NCI-H82 (cell line): ENCODE measurements at places on chromosomes 6 and 20.
A peak's percentile ranks its signal among the peaks of the same experiment; 100 is the strongest.

GRCh38 chr6:126781582-126781981, 336.9 kb upstream of the RSPO3 start:
- peak; percentile 50 for DNase-seq

DNA sequence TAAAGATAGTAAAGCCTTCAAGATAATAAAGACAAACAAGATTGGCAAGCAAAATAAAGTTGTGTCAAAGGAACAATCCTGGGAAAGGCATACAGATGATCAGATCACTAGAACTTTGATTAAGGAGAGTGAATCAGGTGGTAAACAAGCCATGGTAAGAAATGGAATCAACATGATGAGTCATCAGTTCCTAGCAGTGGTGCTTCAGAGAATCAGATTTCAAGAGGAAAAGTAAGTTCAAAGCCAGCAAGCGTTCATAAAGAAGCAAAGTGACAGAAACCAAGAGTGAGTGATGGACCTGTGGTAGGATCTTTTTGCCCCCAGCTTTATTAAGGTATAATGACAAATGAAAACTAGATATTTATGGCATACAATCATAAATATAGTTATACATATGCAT, 340.4 kb downstream of the TPBG start:
- no peak for DNase-seq

DNA sequence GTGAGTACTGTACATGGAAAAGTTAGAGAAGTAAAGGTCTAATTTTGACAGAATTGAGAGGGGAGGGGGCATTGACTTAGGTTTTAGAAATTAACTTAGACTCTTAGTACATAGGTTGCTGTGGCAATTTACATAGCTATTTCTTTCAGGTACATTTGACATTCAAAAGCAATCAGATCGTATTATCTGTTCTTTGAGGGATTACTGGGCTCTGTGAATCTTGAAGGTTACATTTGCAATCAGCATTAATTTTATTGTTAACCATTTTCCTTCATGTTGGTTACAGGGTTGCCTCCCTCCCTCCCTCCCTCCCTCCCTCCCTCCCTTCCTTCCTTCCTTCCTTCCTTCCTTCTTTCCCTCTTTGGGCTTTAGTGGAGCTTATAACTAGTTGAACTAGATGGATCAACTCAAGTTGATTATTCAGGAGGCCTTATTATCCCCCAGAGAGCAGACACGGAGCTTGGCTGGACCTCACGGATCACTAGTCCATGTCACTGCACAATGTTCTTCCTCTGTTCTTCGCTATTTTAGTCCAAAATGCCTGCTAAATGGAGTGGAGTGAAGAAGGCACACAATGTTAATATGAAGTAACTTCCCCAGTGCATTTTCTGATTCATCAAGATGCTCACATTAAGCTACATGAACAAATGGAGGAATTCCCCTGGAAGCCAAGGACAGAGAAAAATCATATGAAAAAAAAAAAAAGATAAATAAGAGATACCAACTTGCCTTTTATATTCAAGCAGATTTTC, 87.8 kb downstream of the PLCB4 start:
- DNase-seq: no peak

GRCh38 chr20:37615340-37616109, 78.3 kb upstream of the CTNNBL1 start:
- DNase-seq: peak; percentile 82

- DNase-seq: peak; percentile 17
Observed at GRCh38 chr20:1341561-1342265, 12.8 kb upstream of the SDCBP2 start.

DNA sequence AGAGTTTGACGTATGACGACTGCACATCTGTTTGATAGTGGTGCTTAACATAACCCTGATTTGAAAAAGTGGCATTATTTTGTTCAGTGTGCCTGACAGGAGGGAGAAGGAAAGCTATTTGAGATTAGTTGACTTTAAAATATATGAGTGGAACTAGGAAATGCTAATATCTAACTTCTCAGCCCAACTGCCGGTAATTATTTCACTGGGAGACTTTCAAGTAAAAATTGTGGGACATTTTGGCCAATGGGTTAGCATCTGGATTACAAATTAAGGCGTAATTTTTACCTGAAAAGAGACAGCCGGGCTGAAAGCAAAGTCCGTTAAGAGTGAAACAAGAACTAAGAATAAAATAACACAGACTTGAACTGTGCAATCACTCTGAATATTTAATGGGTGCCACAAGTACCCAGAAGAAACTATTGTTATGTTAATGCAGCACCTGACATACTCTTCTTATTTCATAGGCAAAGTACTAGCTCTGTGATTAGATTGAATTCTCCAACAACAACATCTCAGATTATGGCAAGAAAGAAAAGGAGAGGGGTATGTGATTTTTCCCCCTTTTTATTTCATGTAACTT, 2.0 kb downstream of the HEY2 start:
- no peak for DNase-seq

DNA sequence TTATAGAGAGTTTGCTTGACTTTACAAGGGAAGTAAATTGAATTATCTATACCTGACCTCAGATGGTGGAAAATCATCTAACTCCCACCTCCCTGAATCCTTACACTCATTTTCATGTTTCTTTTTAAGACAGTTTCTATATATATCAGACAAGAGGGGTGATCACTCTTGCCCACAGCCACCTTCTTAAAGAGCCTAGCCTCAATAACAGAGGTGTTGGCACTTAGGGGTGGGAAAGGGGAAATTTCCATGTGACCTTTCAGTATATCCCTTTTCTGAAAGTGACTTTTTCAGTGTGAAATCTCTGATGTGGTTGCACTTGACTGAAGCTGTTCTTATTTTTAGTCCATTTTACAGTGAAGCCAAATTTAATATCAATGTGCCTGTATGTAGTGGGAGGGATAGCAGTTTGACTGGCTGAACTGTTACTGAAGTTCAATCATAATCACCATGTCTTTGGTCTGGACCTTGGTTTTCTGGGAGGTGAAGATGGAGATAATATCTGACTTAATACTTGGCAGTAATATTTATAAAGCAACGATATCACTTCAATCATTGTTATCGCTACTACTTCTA, 141.3 kb downstream of the MAP3K7 start:
- no peak for DNase-seq

- no peak for DNase-seq
Observed at GRCh38 chr6:4258733-4259132, 123.4 kb upstream of the ECI2 start.

DNA sequence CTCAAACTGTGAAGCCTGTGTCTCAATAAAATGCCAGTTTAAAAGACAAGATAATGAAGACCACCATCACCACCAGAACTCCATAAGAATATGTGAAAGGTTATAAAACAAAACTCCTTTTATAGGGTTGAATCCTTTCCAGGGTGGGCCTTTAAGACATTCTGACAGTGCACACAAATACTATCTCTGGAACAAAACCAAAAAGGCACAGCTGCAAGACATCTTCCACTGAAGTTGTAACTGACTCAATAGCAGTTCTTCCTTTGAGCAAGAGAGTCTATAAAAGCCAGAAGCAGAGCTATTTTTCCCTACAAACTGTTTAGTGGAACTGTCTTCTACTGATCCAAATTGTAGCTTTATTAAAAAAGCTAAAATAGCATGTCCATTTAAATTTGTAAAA, 81.6 kb downstream of the EPB41L2 start:
- no peak for DNase-seq

DNA sequence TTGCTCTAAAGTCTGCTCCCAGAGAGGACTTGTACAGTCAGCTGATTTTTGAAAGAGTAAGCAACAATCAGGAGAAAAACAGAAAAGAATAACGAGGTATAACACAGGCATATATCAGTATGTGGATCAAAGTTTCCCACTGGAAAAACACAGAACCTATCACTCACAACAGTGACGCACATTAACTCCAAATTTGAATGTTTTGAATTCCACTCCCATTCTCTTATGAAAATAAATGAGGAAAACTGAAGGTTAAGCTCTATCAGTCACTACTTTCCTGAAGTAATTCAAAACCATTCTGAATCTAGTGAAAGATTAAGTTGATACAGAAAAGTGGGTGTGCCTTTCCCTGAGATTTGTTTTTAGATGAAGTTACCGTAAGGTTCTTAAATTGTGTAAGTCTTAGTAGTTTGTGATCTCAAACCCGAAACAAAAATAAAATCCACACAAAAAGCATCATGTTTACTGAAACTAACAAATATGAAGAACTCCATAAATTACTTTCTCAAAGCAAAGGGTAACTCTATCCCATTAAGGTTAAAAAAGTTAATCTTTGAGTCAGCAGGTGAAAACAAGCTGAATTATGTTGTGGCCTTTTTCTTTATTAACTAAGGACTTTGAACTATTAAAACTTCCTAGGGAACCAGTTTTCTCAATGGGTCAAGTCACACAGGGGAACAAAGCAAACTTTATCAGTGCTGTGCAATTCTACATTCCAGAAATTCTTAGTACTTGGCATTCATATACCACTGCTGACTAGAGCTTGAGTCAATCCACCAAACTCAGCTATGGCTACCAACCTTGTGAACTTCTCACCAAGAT, 115.7 kb downstream of the OGFRL1 start:
- DNase-seq: no peak

GRCh38 chr6:151784441-151785214, 22.9 kb upstream of the ESR1 start:
- no peak for DNase-seq

- no peak for DNase-seq
Observed at GRCh38 chr20:19975901-19976300, 41.3 kb upstream of the NAA20 start.

GRCh38 chr20:42902509-42902908, 287.2 kb downstream of the PTPRT start:
- no peak for DNase-seq

- no peak for DNase-seq
Observed at GRCh38 chr20:37477041-37477440, 44.0 kb upstream of the NNAT start.

DNA sequence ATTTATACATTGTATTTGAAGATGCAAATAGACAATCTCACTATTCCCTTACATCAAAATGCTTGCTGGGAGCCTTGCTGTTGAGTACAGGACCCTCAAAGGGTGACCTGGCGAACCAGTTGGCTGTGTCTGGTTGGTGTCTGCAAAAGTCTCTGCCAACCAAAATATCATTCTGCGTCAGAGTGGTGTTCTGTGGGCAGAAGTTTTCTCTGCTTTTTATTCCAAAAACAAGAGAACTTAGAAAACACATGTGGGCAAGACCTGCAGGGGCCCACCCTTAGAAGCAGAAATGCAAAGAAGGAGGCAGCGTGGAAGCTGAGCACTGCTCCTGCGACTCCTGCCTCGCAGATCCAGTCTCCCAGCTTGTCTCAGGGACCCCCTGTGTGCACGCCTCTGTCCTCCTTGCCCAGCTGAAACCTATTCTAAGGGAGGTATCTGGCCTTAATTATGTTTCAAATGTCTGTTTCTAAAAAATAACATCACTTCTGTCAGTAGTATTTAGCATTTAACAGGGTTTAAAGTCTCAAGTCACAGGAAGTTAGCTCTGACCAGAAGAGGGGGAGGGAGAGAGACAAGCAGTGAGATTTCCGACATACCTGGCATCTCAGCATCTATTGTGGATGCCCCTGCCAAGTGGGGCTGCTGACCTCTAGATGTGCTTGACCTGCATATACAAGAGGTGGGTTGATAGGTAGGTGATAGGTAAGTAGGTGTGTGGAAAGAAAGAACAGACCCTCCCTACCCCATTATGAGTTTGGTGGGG, 101.3 kb downstream of the SASH1 start:
- no peak for DNase-seq

DNA sequence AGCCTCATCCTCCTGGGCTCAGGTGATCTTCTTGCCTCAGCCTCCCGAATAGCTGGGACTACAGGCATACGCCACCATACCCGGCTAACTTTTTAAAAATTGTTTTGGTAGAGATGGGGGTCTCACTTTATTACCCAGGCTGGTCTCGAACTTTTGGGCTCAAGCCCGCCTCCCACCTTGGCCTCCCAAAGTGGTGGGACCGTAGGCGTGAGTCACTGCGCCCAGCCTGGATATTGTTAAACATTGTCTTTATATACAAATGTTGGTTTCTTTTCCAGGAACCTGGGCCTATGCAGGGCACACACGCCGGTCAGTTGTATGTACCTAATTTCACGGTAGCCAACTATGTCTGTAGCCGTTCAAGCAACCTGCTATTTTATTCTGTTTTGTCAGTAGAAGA, 60.1 kb downstream of the SYNJ2 start:
- DNase-seq: no peak

DNA sequence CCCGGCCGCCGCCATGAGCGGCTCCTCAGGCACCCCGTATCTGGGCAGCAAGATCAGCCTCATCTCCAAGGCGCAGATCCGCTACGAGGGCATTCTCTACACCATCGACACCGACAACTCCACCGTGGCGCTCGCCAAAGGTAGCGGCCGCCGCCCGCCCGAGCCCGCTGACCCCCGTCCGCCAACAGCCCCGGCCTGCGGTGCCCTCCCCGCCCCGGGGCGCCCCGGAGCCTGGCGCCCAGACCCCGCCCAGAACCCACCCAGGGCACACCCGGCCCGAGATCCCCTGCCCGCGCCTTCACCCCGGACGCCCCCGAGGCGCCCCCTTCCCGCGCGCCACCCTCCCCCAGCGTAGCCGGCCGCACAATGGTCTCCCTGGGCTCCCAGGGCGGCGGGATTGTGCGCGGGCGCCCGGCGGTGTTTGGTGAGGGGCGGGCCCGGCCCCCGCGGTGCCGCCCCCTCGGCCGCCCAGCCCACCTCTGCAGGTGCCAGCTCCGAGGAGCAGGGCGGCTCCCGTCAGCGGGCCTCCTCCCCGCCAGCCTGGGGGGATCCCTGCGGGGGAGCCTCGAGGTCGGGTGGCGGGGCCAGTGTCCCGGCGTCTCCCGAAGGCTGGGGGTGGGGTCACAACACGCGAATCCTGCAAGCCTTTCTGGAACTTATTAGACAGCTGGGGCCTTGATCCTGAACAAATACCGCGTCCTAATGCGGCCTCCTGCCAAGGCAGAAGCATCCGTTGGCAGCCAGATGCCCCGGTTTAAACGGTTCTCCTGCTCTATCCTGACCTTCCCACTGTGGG, 577 bp downstream of the LSM14B start:
- DNase-seq: peak; percentile 80

DNA sequence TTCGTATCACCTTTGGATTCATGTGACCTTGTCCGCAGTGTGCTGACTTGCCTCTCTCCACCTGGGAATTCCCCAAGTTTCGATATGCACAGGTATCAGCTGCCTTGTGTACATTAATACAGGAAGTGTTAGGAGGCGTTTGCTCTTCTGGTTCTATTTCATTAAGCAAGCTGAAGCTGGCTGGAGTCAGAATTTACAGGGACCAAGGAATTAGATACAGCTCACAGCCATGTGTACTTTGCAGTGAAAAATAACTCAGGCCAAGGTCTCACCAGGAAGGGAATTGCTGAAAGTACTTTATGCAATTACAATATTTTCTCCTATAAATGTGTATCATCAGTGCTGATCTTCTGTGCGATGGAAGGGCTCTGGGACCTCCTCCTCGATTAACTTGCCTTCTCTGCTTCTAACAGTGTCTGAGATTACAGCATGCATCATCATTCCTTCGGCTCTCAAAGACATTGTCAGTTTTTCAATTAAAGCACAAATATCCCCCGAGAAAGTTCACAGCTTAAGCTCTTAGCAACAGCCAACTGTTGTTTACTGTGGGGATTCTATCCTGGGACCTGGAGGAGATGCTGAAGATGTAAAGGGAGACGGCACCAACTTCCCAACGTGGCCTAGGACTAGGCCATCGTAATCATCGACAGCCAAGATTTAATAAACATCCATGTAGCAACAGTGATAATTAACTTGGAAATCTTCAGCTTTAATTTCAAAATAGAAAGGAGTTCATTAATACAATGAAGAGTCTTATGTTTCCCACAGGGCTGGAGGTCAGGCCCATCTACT, 13.8 kb upstream of the TIAM2 start:
- peak; percentile 45 for DNase-seq
